SJSA1 (cell line): ENCODE measurements at places on chromosomes 3 and 15. TPM values are rescaled to one million over a fixed set of nuclear protein-coding genes. Genes with fewer than 3 reads are reported as not detected.

DNA sequence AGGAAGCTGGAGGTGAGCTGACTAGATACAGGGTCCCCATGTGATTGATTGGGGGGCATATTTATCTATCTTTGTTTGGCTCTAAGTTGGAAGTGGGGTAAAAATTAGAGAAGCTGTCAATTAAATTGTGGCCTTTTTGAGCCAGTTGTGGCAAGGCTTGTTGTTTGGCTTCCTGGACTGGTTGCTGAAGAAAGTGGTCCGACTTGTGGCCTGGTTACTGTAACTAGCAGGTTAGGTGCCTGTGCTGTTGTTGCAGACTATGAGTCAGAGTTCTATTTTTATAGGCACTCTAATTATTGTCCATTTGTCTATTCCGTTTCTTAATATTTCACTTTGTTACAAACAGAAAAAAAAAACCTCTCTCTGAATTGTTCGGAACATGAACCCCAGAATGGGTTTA lies 129.1 kb upstream of the CNTN6 start:
- no peaks in the 10 kb centered on the region for H3K4me1 ChIP-seq
- H3K4me3 ChIP-seq, result no peak overlapping the region
- no peaks in the 10 kb centered on the region for H3K27me3 ChIP-seq
- H3K36me3 ChIP-seq, result no peaks in the 10 kb centered on the region
- no peak overlapping the region for H3K27ac ChIP-seq

DNA sequence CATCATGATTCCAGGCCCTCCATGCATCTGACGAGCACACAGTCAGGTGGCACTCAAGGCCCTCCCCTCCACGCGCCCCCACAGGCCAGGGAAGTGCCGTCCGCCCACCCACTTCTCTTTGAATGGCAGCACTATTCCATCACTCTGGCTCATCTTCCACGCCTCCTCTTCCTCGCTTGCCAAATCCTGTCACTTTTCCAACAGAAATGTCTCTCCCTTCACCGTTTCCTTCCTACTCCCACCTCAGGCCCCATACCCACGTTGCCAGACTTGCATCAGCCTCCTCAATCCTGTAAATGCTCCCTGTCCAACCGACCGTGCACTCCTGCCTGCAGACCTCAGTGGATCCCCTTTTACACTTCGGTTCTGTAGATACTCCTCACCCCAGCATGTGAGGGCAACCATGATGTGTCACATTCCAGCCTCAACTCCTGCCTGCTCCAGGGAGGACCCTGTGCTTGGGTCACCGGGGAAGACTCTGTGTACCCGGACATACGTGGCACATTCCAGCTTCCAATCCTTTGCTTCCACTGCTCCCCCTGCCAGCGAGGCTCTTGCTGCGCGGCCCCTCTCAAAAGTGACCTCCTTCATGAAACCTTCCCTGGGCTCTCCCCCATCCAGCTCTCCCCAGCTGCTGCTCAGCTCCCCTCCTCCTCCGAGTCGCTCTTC lies 29.6 kb downstream of the ADCY5 start:
- no peaks in the 10 kb centered on the region for H3K36me3 ChIP-seq
- peaks cover 4% of the 10 kb centered on the region; the same call in 1 of the 2 replicates for H3K27me3 ChIP-seq
- peaks cover 4% of the 10 kb centered on the region; the same call in 1 of the 2 replicates for H3K4me1 ChIP-seq
- no peak overlapping the region for H3K27ac ChIP-seq

MST1R gene
- not detected in 2 replicates for total RNA-seq

ZCWPW2 gene
- total RNA-seq, result 0.06 and 0.79 TPM in 2 replicates

CDCP1 gene
- 0.18 and 0.56 TPM in 2 replicates for total RNA-seq

DNA sequence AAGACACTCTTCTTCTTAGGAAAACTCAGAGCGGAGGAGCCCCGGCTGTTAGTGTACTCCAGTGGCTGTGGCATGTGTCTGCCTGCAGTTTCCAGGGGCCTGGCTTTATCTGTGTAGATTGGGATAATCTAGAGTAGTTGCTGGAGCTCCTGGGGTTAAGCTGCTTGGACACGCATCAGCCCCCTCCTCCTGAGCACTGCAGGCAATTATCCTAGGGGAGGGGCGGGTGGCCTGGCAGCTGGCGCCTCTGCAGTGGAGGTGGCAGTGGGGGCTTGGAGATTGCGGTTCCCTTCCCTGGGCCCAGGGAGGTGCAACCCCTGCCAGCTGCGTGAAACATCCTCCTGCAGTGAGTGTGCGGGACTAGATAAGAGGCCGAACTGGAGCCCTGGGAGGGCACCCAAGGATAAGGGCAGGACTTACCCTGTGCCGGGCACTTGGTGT lies 68.2 kb downstream of the EFCAB12 start:
- DNase-seq, result no peak
- no peaks in the 10 kb centered on the region for H3K36me3 ChIP-seq
- no peaks in the 10 kb centered on the region for H3K4me1 ChIP-seq
- no peak overlapping the region for H3K27ac ChIP-seq
- no peaks in the 10 kb centered on the region for H3K27me3 ChIP-seq
- H3K4me3 ChIP-seq, result no peak overlapping the region

DNA sequence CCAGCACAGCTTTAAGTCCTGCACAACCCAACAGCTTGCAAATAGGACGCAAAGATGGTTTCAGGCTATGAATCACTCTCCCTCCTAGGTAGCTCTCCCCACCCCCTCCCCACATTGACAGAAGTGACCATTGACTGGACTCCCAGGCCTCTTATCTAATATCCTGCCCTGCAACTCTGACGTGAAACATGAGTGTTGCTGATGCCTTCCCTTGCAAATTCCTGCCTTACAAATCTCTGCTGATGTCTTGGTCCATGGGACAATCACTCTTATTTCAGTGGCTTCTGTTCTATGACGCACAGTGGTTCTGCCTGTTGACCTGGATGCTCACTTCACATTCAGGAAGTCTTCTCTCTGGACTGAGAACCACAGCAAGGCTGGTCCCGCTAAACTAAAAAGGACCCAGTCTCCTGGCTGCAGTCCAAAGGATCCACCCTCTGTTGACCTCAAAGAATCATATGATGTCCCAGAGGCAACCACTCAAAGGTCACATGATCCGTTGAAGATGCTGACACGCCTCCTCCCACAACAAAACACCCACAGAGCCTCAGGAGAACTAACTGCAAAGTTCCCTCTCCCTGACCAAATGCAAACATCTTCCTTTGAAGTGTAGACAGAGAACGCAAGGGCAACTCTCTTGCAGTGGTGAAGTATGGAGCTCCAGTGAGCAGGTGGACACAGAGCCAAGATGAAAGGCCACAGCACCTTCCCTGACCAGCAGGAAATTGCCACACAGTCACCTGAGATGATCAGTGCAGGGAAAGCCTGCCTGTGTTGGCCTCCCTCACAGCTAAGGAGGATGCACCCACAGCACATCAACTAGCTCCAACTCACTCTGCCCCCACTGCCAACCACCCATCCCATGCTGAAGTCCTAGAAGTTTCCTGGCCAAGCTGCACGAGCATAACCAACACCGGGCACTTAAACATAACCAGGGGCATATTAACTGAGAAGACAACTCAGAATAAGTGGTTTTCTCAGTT lies 112.3 kb downstream of the ADAMTS17 start:
- no peak overlapping the region for H3K4me3 ChIP-seq
- H3K27me3 ChIP-seq, result no peaks in the 10 kb centered on the region
- no peaks in the 10 kb centered on the region for H3K4me1 ChIP-seq
- DNase-seq, result no peak
- no peak overlapping the region for H3K27ac ChIP-seq

ANKDD1A gene
- total RNA-seq, result 1.3 and 3.3 TPM in 2 replicates

DNA sequence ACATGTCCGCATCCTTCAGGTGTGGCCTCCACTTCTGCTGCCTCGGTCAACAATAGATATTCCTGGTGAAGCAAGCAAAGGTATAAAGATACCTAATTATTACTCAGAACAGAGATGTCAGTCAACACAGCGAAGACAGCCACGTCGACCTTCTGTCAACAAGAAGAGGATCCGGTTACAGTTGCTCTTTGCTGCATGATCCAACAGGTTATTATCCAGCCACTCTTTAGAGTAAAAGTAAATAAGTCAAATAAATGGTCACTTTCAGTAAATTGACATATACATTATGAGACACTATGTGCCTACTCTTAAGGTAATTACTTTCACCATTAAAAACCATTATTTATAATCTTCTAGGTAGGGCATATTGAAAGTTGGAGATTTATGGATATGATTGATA lies 356.8 kb upstream of the ATP11B start:
- H3K36me3 ChIP-seq, result no peaks in the 10 kb centered on the region
- no peak for DNase-seq
- H3K27ac ChIP-seq, result no peak overlapping the region
- H3K27me3 ChIP-seq, result no peaks in the 10 kb centered on the region
- no peak overlapping the region for H3K4me3 ChIP-seq
